ENCODE measurements at places on chromosomes 3 and 15.

DNA sequence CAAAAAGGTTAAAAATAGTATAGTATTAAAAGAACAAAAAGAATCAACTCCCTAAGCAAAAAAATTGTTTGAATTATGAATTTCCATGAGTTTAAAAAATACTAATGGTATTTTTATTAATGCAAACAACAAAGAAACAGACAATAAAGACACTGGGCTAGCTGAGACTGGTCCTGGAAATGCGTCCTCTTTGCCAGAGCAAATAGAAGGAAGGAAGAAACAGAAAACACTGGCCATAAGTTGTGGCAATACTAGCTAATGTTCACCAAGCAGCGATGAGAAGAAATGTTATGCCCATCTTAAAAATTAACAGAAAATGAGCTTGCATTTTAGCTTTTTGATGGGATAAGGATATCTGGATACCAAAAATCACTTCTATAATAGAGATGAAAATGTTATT, 88.6 kb downstream of the TBL1XR1 start:
- DNase-seq = no peak

DNA sequence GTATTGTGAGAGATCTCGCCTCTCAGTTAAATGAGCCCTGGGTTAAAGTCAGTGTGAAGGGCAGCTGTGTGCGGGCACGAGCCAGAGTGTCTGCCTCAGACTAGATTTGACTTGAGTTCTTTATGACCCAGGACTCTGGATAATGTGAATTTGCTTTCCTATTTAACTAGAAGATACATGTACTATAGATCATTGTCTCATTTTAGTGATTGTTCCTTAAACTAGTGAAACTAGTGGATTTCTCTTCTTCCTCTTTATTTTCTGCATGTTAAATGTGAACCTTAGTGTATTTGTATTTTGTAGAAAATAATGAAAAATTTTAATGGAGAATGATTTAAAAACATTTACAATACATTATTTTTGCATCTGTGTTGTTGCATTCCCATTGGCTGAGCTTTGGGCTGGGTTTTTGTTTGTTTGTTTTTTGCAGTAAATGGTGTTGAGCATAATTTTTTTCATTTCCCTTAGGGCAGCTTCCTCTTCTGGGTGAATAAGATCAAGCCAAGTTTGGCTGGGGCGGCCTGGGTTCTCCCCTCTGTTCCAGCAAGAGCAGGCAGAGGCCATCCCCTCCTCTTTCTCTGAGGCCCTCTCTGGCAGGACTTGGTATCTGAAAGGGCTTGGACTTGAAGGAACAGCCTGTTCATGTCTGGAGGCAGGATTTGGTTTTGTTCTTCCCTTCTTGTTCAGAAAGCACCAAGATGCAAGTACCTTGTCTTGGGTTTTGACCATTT, 15.0 kb downstream of the GCSAM start:
- DNase-seq = no peak

- DNase-seq = no peak
Observed at GRCh38 chr15:38351466-38351865, 98.8 kb downstream of the SPRED1 start.

GRCh38 chr3:149377408-149378364, at the start of gene TM4SF1:
Gene TM4SF1, minus strand, starts transcription at chr3:149377649. Its CDS starts 102 bp downstream, at chr3:149377547.
- no peak for DNase-seq

DNA sequence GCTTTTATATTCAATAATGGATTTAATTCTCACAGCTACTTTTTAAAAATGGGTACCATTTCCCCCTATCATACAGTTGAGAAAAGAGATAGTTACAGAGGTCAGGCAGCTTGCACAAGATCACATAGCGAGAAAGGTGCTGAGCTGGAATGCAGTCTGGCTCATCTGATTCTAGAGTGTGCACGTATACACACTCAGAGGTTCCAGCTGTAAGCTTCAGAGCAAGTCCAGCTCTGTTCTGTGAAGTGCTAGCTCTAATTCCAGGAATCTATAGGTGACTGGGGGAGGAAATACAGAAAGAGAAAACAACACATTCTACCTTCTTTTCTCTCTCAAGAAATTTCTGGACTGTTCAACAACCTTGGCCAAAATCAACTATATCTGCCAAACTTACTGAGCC, 318.7 kb downstream of the FOXP1 start:
- no peak for DNase-seq

DNA sequence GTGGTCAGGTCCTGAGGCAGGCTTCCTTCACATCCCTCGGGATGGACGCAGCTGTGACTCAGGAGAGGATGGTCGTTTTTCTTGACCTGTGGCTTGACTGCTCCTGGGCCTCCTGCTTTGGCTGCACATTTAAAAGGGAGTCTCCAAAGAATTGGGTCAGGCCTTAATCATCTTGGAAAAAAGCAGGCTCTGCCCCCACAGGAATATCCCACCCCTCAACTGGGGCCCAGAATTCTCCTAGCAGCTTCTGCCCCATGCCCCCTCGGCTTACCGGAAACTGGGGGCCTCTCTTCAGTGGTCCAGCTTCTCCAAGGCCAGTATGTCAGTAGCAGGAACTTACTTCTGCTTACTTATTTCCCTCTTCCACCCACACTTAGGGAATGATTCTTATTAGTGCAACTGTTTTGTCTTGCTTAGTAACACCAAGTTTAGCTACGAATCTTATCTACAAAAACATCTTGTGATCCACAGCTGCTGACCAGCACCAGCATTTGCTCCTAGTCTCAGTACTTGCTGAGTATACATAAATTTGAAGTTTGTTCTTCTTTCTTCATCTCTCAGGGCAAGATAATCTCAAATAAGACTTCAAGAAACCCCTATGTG, 35.7 kb downstream of the ATG7 start:
- DNase-seq = no peak

- DNase-seq = no peak
Observed at GRCh38 chr3:107910713-107911259, 180.0 kb downstream of the CD47 start.

- DNase-seq = no peak
Observed at GRCh38 chr3:16012086-16012485, 162.4 kb upstream of the GALNT15 start.

DNA sequence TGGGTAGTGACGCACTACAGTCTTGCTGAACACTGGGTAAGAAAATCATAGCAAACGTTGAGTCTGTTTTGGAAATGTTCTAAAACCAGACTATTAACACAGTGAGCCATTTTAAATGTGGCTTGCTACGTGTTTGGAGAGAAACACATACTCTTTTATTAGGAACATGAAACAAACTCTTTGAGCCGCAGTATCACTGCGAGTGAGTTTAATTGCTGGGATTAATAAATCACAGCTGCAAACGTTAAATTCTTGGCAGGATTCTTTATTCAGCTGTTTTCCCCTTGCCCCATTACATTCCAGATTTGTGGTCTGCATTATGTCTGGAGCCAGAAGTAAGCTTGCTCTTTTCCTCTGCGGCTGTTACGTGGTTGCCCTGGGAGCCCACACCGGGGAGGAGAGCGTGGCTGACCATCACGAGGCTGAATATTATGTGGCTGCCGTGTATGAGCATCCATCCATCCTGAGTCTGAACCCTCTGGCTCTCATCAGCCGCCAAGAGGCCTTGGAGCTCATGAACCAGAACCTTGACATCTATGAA, 33.6 kb downstream of the BTD start:
- no peak for DNase-seq

DNA sequence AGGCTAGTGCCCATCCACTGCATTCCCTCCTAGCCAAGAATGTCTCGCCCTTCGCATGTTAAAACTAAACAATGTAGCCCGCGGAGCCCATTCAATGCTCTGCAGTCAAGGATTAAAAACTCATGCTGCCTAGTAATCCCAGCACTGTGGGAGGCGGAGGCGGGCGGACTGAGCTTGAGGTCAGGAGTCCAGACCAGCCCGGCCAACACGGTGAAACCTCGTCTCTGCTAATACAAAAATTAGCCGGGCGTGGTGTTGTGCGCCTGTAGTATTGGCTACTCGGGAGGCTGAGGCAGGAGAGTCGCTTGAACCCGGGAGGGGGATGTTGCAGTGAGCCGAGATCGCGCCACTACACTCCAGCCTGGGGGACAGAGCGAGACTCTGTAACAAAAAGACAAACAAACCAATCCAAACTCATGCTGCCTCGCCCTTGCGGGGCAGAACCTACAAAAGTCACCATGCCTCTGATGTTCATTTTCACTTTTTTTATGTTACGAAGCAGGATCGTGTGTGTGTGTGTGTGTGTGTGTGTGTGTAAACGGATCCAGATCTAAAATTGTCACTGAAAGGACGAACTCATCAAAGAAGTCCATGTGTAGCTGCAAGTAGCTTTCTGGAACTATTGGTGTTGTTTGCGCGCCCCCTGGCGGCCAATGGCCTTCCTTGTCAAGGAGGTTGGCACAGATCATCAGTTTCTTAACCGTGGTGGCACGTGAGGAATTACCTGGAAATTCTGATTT, 54.8 kb upstream of the SPESP1 start:
- peak; percentile 93 for DNase-seq

DNA sequence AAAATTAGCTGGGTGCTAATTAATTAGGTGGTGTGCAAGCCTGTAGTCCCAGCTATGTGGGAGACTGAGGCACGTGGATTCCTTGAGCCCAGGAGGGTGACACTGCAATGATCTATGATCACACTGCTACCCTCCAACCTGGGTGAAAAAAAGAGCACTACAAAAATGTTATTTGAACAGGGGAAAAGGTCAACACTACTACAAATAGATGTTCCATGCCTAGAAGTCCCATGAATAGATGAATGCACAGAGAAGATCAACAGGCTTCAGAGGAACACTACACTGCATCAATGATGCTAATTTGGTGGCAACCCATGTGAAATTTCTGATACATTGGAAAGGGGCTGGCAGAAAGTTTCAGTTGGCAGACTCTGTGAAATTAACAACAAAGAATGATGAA, 105.4 kb upstream of the FHIT start:
- no peak for DNase-seq

DNA sequence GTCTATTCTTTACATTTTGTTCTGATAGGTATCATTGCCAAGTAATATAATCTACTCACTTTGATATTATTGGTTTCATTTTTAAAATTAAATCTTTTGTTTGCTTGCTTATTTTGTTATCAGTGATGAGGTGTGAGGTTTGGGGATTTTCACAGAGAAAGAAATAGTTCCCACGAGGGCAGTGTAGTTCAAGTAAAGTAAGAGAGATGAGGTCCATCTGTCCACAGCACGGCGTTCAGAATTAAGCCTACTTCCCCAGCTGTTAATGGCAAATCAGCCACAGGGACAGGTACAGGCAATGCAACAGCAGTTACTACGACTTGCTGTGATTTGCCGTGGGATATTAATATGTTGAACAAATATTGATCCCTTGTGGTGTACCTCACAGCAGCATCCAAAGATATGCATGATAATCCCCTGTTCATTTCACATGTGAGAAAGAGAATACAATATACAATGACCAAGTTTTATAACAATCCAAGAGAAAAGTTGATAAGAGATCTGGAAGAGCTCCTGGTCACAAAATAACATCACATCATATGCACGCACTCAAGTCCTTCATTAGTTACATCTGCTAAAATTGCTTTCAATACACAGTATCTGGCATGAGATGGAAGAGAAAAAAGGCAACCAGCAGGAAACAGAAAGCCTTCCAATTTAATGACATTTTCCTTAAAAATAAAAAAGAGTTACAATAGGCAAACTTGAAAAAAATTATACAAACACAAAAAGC, 131.6 kb downstream of the TUSC7 start:
- no peak for DNase-seq

DNA sequence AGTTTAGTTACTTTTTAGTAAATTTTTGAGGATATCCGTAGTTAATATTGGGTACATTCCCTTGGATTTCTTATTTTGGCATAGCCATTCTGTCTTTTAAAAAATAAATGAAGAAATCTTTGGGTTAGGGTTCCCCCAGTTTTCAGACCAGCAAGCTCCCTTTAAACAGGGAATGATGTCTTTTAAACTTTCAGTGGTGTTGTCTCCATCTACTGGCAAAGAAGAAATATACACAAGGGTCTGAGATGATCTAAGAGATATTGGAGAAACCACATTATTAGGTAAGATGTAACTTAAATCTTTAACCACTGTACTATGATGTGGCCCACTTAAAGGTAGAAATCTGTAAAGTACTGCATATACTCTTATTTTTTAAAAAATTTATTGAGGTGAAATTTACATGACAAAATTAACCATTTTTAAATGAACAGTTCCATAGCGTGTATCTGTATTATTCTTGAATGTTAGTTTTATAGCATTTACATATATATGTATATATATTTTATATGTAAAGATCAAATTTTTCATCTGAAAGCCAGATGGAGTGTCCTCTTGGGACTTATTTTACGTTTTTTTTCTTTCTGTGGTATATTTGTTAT, 35.1 kb upstream of the EIF3J start:
- DNase-seq = no peak

DNA sequence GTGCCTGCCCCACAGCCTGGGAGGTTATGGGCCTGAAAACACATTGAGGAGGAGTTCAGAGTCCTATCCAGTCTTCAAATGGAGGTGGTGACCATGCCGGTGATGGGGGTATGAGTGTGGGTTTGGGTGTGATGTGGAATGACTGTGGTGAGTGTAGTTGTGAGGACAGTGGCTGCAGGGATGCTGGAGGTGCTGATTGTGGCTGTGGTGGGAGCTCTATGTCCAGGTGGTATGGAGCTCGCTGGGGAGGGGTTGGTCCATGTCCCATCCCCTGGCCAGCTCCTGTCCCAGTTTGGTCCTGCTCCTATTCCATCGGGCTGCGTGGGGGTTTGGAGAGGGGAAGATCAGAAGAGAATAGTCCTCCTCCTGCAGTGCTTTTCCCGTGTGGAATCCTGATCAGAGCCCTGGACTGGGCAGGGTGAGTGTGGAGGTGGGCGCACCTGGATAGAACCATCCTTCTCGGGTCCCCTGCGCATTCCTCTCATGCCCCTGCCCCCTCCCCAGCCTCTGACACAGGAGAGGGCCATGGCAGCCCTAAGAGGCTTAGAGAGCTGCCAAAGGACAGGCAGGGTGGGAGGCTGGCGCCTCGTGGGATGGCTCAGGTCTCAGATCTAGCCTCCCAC, 23.0 kb upstream of the GOLGA6C start:
- no peak for DNase-seq

DNA sequence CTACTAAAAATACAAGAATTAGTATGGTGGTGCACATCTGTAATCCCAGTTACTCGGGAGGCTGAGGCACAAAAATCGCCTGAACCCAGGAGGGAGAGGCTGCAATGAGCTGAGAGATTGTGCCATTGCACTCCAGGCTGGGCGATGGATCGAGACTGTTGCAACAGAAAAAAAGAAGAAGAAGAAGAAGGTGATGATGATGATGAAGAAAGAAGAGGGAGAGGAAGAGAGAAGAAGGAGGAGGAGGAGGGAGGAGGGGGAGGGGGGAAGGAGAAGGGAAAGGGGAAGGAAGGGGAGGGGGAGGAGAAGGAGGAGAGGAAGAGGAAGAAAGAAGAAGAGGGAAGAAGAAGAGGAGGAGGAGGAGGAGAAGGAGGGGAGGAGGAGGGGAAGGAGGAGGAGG, 33.2 kb upstream of the ZNF710 start:
- DNase-seq = no peak

All from stimulated activated CD4-positive, alpha-beta T cell treated with anti-CD3 and anti-CD28 coated beads, Interleukin-1b, Interleukin-23, amount 100 ng/mL, for 4 hours (primary cell).